ENCODE measurements at places on chromosomes 13 and 19.

- DNase-seq, result no peak
These were observed 58.7 kb upstream of the KLF5 start for GRCh38 chr13:73000027-73000674.

DNA sequence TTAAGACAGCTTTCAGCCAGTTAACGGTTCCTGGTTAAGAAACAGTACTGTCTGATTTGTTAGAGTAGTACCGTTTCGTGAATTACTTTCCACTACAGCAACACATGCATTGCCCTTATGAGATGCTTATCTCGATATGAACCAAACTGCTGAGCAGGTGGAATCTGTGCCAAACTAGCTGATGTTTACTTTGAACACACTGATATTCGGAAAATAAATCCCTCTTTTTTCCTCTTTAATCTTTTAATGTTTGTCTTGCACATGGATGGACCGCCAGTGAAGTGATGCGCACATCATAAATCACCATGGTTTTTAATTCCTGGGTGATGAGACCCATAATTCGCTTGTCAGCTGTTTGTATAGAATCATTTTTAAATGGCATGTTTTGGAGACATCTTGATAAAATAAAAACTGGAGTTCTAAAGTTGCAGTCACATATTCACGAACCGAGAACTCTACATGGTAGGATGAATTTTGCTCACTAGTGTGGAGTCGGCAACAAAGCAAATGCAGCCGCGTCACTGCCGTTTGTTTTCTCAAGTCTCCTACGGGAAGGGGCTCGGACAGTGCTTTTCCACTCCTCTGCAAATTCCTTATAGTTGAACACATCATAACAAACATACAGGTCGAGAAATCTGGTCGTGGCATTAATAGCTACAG is 1.1 kb downstream of the GJA3 start:
- DNase-seq, result no peak

GRCh38 chr19:12052091-12052496 is 667 bp downstream of the ZNF878 start:
- no peak for DNase-seq

DNA sequence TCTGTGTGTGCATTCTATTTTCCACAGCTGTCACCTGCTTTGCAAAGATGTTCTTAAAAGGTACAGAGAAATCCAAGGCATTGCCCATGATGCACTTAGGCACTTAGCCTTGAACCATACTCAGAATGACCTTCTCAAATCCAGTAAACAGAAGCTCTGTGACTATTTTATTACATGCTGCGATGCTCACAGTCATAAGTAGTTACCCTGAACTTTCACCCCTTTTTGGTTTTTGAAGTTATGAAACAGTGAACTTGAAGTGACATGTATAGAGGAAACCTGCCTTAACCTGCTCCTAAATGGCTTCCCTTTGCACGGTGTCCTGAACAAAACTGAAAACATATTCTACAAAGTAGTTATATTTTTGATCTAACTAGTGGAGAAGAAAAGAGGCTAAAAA is 100.4 kb downstream of the SLC10A2 start:
- DNase-seq, result no peak

- no peak for DNase-seq
These were observed 15.6 kb downstream of the TUBGCP3 start for GRCh38 chr13:112572366-112572765.

DNA sequence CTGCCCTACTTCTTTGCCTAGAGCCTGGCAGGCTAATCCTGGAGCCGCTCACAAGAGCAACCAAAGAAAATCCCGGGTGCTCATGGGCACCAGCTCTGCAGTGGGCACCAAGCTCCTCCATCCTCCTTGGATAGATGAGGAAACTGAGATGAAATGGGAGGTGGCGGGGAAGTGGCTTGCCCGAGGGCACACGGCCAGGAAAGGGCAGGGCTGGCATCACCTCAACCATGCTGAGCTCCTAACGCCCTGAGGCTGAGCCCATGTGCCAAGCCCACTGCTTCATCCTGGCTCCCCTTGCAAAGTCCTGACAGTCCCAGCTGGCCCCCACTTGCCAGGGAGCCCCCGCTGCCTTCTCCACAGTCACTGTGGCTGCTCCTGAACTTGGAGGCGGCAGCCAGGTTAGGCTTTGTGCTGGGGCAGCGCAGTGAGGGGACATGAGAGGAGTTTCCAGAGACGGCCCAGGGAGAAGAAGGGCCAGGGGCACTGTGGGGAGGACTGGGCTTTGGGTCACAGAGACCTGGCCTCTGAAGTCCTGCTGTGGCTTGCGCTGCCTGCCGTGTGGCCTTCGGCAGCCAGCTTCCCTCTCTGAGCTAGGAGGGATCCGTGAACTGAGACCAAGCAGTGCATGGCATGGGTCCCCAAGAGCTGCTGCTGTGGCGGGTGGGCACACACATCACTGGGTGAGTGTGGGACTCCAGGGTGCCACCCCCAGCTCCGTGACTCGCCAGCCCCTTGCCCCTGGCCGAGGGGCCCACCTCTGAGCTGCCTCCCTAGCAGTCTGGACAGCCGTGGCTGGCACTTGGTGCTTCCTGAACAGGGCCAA is 17.5 kb downstream of the TMED1 start:
- DNase-seq, result no peak

DNA sequence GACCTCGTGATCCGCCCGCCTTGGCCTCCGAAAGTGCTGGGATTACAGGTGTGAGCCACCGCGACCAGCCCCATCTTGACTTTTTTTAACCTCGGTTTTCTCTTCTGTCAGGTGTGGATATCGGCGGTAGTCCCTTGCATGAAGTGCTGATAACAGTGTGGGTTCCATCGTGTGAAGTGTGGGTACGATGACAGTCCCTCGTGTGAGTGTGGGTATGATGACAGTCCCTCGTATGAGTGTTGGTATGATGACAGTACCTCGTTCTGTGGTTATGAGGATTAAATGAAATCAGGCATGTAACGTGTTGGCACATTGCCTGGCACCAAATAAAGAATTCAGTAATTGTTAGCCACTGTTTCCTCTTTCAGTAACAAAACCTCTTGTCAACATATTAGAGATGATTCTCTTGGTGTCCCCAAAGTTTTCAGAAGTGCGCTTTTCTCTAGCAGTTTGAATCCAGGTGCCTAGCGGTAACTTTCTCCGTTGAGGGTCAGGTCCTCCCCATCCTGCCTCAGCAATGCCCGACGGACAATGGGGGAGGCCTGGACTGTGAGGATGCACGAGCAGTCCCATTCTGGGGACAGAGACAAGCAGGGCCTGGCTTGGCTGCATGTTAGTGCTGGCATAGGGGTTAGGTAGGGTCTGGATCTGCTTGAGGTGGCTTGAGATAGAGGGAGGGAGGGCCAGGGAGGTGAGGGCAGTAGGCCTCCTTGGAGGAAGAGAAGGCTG is 15.3 kb downstream of the GATAD2A start:
- DNase-seq, result no peak

DNA sequence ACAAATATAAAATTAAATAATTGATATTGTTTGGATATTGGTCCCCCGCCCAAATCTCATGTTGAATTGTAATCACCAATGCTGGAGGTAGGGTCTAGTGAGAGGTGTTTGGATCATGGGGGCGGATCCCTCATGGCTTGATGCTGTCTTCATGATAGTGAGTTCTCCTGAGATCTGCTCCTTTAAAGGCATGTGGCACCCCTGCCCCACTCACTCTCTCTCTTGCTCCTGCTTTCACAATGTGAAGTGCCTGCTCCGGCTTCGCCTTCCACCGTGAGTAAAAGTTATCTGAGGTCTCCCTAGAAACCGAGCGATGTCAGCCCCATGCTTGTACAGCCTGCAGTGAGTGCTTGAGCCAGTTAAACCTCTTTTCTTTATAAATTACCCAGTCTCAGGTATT is 248.2 kb downstream of the PCDH9 start:
- DNase-seq, result no peak

DNA sequence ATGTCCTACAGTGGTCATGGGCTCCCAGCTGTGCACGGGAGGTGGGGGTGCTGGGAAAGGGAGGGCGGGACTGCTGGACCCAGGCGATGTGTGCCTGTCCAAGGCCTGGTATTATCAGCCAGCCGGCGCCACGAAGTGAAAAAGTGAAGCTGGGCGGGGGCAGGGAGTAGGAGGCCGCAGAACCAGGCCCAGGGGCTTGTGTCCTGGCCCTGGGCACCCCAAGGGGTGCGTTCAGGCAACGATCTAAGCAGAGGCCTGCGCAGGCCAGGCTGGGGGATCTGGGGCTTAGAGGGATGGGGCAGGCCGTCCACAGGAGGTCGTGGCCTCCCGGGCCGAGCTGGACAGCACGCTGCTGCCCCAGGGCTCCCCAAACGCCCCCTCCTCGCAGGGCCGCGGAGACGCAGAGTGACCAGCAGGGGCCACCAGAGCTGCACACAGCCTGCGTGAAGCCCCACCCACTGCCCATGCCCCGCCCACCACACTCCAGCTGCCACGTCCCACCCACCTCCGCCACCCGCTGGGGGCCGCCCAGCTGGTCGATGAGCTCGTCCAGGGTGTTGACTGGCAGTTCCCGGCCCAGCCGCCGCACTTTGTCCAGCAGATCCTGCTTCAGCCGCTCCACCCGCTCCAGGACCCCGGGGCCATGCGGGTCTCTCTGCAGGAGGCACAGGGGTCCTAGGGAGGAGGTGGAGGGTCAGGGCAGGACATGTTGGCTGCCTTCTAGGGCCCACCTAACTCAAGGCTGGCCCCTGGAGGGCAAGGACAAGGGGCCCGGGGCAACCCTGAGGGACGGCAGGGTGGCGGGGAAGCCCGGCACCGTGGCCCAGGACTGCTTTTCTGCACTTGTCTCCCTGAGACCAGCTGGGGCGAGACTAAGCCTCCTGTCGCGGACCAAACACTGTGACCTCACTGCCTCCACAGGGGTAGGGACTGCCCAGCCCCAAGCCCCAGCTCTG is 9.5 kb downstream of the GPX4 start:
- peak; percentile 95 for DNase-seq
